ENCODE measurements at places on chromosomes 16 and 17.

DNA sequence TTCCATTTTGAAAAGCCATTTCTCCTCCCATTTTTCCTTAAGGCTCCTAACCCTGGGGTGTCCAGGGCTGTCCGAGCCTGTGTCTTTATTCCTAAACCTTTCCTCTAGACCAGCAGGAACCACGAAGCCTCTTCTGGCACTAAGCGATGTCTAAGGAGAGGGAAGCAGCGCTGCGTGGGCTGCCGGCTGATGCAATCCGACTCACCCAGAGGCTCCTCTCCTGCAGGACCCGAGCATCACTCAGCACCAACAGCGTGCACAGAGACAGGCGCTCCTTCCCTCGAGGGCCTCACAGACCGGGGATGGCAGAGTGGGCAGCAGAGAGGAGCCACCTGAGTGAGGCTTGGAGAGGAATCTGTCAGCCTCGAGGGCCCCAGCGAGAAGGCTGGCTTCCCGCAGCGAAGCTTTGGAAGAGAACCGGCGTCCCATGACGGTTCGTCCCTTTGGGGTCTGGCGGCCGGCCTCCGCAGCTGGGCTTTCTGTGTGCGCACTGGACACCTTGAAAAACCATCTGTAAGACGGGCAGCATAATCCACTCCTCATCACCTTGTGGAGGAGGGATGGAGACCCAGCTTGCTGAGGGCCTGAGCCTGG, 174.3 kb downstream of the FOXL1 start:
- no peak for DNase-seq

GRCh38 chr17:37729905-37730304, 15.0 kb downstream of the HNF1B start:
- no peak for DNase-seq

- no peak for DNase-seq
Observed at GRCh38 chr17:4720787-4721186, 10.4 kb downstream of the ARRB2 start.

GRCh38 chr17:46056800-46057304, 57.8 kb downstream of the STH start:
- DNase-seq: no peak

GRCh38 chr17:39194089-39194984, 3.1 kb downstream of the CACNB1 start:
- peak; percentile 72 for DNase-seq

- peak; percentile 49 for DNase-seq
Observed at GRCh38 chr16:58127033-58127556, 2.1 kb downstream of the CFAP20 start.

- DNase-seq: no peak
Observed at GRCh38 chr16:46796764-46797269, 34.2 kb downstream of the C16orf87 start.

GRCh38 chr16:1767116-1767994, 4.0 kb downstream of the NME3 start:
- DNase-seq: no peak

Measured in muscle of back (tissue), 13 donors.